DMS 273 treated with DMSO at 0.1 percent for 48 hours (cell line): ENCODE measurements at places on chromosomes 2 and 18.

DNA sequence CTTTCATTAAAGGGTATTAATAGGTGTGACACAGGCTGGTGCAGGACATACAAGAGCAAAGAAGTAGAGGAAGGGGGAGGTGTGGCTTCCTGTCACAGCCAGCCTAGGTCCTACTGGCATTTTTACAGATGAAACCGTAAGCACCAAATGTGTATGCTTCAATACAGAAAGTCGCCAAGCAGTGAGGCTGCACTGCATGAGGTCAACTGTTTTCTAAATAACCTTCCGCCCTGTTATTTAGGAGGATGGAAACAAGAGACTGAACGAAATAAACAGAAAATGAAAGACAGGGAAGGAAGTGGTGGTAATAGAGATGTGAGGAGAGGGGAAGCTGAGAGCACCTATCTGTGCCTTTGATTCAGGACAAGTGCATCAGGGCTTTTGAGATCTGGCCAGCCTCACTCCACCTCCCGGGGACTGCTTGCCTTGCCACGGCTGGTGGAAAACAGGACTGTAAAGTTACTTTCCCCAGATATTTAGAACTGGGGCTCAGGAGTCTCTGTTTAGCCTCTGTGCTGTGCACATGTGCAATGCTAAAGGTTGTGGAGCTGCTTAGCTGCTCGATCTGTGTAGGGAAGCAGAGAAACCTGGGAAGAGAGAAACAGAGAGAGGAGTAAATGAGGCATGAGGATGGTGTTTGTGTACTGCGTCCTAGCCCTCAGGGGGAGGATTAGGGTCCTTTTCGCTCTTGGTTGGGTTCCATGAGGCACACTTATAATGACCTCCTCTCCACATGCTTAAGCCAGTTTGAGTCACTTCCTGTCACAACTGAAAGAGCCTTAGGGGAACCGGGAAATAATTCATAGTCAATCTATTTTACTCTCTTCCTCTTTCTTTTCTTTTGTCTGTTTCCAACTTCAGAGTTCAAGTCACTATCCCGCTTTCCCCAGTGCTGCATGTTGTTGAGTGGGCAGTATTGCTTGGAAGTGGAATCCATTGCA is 62.3 kb upstream of the BOD1L2 start:
- no peak for DNase-seq

- no peak for DNase-seq
Measured at GRCh38 chr2:237680702-237681478, 53.5 kb downstream of the LRRFIP1 start.

DNA sequence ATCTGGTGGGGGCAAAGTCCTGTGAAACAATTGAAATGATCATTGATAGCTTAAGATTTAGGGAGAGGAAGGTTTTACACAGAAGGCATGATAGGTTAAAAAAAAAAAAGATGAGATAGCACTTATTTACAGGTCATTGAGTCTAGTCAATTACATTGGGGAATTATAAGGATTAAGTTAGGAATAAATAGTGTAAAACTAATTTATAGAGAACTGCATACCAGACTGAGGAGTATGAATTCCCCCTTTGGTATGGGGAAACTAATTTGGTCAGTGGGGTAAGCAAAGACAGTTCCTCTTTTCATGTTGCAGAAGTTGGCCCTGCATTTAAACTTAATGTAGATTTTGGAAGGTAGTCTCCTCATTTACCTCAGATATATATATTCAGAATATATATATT is 10.8 kb downstream of the GLS start:
- DNase-seq, result no peak

DNA sequence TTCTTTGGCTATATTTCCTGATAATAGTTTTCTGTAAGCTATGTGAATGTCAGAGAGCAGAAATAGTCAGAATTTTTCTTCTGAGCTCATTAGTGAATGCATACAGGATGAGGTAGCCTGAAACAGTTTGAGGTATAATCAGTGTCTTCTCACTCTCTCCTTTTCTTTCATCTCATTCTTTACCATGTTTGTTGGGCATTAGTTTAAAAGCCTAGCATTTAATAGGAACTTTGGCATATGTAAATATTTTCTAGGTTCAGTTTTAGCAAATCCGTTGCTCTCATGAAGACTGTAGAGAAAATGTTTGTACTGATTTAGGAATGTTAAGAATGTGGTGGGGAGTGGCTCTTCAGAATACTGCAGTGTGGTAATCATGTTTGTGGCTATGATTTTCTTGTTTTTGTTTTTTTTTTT is 119.4 kb downstream of the PARD3B start:
- no peak for DNase-seq
